Stimulated activated CD8-positive, alpha-beta memory T cell treated with anti-CD3 and anti-CD28 coated beads, Interleukin-15, amount 100 ng/mL, for 48 hours (primary cell): ENCODE measurements at places on chromosomes 6 and 20.

DNA sequence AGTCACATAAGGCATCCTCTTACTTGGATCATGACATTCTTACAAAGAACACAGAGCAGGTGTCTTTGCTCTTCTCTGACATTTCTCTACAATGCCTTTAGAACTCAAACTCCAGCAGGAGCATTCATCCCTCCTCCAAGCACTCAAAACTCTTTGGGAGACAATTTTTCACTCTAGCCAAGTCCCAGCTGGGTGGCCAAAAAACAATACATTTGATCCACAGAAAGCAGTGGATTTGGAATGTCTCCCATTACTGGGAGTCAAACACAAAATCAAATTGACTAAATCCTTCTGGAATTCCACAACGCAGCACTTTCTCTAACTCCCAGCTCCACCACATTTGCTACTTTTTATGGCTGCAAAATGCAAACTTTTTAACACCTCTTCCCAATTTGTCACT is 108.6 kb upstream of the VGLL2 start:
- DNase-seq = no peak

DNA sequence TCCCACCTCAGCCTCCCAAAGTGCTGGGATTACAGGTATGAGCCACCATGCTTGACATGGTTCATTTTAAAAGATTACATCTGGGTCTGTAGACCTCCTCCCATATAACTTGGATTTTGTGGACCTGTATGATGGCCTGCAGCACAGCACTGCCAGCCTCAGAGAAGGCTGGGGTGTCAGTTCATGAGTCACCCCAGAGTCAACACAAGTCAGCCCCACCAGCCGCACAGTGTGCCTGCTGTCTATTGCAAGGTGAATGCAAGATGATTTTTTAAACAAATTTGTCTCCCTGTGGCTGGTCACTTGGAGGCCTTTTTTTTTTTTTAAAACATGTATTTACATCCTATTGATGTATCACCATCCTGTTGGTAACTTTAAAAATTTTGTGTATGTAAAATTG is 76.7 kb downstream of the RREB1 start:
- DNase-seq = no peak

DNA sequence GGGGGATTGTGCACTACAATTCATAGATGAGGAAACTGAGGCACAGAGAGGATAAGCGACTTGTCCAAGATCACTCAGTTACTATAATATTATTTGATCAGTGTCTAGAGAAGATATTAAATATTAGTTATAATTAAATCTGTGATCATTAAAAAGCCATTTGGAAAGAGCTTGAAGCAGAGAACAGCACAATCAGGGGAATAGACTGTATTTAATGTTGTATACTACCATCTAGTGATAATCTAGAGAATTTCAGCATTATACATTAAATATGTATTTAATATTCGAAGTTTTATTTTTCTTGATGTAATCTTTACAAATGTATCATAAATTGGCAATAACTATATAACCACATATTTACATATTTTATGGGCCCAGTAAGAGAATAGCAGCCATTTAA is 20.1 kb upstream of the MTCL3 start:
- no peak for DNase-seq

DNA sequence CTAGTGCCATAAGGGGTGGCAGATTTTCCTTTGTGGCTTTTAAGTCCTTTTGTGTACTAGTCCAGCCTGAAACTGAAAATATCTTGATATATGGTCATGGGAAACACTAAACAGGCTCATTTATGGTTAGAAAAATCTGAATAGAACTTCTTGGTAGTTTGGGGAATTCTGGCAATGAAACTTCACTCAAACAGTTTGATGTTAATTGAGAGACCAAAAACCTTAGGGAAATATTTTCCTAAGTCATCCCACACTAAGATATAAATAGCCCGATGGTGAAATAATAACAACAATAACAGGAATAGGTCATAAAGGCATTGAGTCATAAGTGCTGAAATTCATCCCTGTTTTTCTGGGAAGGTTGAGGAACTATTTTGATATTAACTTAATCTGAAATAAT is 146.2 kb upstream of the SMLR1 start:
- DNase-seq = no peak

DNA sequence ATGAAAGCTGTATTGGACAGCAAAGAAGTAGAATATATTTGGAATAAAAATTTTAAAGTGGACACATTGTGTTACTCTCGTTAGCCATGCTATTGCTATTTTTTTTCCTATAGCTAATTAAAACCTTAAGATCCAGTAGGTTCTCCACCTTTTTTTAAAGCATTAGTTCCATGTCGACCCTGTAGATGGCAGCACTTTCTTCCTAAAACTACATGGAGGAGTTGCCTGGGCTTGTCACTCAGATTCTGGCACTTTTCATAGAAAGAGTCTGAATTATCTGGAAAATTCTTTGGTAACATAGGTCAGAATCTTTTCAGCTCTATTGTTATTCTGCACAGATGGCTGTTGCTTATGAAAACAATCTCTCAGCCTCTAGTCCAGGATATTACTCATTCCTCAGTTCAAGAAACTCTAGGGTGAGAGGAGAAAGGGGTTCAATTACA is 42.0 kb upstream of the ESR1 start:
- no peak for DNase-seq

GRCh38 chr6:73471686-73472290 is 10.3 kb downstream of the MTO1 start:
- DNase-seq = no peak

DNA sequence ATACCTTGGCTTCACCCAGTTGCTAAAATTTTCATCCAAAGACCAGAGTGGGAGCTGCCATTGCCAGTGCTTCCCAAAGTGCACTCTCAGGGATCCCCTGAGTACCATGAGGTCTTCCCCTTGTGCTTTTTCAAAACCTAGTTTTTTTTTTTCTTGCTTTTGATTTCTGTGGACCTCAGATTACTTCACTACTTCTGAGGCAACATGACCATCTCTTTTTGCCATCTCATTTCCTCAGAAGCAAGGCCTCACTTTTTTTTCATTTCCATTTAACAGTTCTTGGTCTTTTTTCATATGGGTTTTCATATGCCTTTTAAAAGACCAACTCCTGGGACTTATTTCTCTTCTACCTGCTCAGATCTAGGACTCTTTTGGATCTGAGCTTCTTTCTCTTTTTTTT is 64.1 kb upstream of the MMS22L start:
- no peak for DNase-seq

- DNase-seq = no peak
Measured at GRCh38 chr6:3041606-3042005, 26.7 kb upstream of the RIPK1 start.

DNA sequence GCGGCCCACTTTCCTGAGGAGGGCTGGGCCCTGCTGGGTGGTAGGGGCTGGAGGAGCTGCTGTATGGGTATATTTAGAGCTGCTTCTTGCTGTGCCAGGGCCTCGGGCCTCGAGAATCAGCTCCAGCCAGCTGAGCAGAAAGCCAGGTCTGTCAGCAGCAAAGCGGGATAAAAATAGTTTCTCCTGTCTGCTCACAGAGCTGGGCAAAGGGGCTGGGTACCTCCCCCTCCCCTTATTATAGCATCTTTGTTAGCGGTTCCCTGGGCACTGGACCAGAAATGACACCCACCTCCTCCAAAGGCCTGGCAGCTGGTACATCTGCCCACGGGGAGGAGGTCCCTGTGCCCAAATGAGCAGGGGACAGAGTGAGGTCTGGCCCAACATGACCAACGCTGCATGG is 6.0 kb downstream of the SCRT2 start:
- no peak for DNase-seq

GRCh38 chr6:75430631-75431325 is 62.8 kb downstream of the FILIP1 start:
- DNase-seq = no peak

- DNase-seq = no peak
Measured at GRCh38 chr6:144955392-144955791, 670.3 kb downstream of the UTRN start.

DNA sequence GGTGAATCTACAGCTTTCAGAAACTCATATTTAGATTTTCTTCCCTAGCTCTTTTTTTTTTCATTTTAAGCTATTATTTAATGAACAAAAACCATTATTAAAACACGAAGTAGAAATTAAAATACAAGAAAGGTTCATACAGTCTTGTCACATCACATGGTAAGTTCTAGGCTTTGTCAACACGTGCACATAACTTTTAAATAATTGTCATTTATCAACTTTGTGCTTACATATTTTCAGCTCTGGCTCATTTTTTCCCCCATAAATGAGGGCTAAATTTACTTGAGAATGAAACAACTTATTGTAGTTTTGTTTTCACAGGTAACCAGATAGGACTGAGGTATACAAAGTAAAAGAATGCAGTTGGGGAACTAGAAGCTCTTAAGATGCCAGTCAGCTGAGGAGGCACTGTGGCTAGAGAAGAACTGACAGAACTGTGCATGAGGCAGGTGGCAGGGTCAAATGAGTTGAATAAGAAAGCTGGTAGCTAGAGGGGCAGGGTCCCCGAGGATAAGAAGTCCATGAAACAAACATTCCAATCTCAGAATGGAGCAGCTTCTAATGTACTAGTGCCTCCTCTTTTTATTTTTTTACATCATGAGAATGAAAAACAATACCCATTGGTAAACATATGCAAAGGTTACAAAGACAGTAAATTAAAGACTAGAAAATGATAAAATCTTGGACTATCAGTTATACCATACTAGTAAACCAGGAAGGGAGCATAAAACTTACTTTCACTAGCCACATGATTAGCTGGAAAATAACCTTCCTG is 141.5 kb downstream of the MYB start:
- DNase-seq = no peak

DNA sequence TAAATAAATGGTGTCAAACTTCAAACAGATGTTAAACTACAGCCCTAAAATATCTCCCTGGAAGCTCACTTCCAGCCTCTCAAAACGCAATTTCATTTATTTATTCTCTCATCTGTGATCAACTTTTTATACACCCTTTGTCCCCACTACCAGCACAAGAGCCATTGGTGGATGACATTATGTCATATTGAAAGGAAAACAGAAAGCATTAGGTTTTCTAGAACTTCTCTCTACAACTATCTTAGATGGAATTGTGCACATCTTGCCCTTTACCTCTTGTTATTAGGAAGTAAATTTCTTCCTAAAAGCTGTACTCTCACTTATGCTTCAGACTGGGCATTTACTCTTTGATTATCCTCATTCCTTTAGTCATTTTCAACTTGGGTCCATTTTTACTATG is 771.2 kb upstream of the GJE1 start:
- no peak for DNase-seq

GRCh38 chr6:7559196-7559595 is 17.7 kb downstream of the DSP start:
- no peak for DNase-seq

DNA sequence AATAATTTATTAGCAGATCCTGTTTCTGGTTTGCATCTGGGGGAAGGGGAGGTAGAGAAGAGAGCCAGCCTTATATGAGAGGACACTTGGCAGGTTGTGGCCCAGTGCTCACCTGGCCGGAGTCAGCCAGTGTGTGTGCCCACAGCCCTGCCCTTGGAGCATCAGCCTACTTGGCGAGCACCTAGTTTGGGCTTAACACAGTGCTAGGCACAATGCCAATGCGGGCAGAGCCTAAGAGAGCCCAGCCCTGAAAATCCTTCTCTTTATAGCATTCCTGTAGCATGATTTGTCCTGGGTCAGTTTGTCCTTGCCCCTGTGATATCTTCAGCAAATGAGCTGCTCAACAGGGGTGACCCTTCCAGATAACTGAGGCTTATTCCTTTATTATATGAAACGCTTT is 73.0 kb downstream of the SLX4IP start:
- DNase-seq = no peak

DNA sequence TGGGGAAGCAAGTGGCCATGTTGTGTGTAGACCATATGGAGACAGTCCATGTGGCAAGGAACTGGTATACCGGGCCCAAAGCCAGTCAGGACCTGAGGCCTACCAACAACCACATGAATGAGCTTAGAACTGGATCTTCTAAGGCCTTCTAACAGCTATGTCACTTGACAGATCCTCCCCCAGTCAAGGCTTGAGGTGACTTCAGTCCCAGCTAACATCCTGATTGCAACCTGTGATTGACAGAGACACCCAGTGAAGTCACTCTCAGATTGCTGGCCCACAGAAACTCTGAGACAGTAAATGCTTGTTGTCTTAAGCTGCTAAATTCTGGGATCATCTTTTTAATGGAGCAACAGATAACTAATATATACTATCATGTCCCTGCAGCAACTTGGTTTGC is 32.9 kb downstream of the AHI1 start:
- no peak for DNase-seq

GRCh38 chr6:151692216-151692615 is 115.3 kb upstream of the ESR1 start:
- no peak for DNase-seq

DNA sequence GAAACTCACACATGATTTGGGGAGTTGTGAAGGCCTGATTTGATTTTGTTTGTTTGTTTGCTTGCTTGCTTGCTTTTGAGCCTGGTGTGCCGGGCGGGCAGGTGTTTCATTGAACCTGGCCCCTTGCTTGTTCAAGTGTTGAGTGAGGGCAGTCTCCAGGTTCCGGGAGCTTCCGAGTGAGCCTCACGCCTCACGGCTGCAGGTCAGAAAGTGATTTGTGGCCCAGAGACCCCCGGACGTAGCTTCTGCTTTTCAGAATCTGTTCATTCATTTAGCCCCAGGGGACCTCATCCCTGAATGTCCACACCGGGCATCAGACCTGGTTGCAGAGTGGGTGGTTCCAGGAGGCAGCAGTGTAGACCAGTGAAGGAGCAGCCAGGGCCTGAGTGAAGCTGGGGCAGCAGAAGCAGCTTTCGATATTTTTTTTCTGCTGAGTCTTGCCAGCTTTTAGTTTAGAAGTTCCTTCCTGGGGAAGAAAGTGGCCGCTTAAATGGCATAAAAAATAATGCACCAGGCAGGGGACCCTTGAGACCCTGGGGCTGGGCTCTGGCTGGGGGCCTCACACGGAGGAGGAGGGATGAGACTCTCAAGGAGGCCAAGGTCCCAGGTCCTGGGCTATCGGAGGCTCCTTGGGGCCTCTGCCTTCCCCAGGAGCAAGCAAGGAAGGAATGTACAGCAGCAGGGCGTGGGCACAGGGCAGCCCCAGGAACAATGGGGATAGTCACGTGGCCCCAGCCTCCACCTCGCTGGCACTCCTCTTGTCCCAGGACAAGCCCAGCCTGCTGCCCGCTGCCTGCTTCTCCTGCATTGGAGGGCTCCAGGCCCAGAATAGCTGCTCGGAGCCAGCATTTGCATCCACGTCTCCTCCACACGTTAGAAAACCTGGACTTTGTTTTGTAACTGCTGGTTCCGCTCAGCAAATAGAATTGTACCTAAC is 89.2 kb upstream of the BHLHE23 start:
- no peak for DNase-seq
